Left cardiac atrium (tissue), 4 donors: ENCODE measurements at places on chromosomes 16 and 17.

DNA sequence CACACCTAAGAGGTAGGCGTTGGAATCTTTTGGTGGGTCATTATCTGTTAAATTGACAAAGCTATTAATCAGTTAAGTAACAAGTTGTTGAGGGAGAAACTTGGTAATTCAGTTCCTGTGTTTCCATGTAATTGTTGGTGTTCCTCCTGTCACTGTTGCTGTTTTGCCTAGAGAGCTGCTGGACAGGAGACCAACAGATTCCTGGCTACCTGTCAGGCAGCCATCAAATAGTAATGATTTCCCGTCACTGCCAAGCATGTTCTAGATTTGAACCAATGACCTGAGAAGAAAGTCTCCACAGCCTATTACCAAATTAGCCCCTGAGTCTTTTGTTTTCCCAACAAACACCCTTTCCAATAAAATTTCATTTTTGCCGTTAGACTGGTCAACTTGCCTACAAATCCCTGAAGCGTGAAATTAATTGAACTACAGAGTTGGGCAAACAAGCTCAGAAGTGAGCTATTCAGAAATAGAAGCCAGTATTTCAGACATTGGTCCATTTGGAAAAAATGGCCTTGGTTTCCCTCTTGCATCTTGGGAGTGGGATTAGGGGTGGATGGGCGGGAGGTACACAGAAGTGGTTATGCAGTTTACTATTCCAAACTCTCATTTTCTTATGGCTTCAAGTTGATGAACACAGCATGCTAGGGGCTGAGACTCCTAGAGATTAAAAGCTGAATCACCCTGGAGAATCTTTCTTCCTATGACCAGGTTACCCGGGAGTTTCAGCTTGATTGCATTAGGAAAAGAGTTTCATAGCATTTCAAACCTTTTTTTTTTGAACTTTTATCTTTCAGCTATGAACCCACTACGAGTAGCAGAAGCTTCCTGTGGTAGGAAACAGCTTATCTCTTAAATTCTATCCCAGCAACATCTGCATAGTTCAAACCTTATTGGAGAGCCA lies 262.8 kb upstream of the MAF start:
- no peak for DNase-seq

DNA sequence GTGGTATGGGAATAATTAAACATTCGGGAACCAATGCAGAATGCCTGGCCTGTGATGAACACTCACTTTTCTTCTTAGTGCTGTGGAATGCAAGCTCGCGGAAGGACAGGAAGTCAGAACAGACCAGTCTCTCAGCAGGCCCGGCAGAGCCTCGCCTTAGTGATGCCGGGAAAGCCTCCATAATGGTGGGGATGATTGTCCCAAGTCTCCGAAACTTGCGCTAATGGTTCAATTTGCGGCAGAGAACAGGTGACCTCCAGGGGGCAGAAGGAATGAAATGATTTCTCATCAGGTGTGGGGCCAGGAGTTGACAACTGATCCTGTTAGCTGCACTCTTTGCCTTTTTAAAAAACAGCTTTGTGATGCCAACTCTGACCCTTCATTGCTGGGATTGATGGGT lies 170.6 kb downstream of the GSG1L start:
- DNase-seq = no peak

- DNase-seq = no peak
These were observed 10.1 kb downstream of the GSE1 start for GRCh38 chr16:85623250-85623649.

GRCh38 chr17:75153780-75154194 lies 525 bp downstream of the JPT1 start:
- DNase-seq = no peak

DNA sequence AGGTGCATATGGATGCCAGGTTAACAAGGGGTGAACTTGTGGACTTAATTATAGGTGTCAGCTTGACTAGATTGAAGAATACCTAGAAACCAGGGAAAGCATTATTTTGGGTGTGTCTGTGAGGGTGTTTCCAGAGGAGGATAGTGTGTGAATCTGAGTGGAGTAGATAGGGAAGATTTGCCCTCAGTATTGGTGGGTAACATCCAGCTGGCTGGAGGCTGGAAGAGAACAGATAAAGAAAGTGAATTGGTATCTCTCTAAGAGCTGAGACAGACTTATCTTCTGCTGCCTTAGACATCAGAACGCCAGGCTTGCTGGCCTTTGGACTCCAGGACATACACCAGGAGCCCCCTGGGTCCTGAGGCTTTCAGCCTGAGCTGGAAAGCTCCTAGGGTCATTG lies 75.2 kb downstream of the CDRT15 start:
- DNase-seq = no peak

DNA sequence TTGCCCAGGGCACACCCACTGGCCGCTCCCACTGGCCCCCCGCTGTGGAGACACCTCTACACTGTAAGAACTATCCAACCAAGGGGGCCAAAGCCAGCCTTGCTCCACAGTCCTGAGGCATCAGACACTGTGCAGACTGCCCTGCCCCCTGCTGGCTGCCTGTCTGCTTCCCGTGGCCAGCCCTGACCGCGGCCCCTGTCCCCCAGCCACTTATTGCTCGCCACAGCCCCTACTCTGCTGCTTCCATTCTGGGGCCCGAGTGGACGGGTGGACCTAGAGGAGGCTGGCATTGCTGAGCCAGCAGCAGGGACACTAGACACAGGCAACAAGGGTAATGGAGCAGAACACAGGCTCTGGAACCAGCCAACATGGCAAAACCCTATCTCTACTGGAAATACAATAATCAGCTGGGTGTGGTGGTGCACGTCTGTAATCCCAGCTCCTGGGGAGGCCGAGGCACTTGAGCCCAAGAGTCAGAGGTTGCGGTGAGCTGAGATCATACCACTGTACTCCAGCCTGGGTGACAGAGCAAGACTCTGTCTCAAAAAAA lies 19.7 kb upstream of the LRRC37A3 start:
- DNase-seq = peak; percentile 55

- no peak for DNase-seq
These were observed 7.4 kb upstream of the PYDC1 start for GRCh38 chr16:31224092-31224955.

- DNase-seq = no peak
These were observed 3.1 kb upstream of the MRPS34 start for GRCh38 chr16:1775846-1776671.

- DNase-seq = no peak
These were observed 4.5 kb downstream of the CBX8 start for GRCh38 chr17:79792341-79792871.

DNA sequence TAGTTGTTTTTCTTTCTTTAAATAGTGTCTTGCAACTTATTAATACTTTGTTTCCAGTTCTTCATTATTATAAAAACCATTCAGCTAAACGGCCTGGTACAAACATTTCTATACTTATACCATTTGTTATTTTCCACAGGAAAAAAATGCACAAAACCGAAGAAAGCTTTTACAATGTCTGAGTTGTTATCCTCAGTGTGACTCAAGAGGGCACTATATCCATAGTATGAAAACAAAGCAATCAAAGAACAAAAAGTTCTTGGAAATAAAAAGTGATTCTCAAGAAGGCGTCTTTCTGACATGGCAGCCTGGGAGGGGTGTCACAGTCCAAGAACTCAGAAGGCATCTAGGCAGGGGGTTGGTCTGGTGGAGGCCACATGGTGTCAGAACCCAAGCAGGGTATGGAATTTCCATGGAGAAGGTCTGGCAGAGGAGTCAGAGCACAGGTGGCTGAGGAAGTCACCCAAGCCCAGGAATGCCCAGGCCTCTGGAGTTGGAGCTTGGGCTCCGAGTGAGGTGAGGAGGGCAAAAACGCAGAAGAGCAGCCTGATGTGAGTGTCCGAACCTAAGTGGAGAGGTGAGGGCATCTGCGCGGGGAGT lies 70.9 kb upstream of the ATP2A3 start:
- DNase-seq = no peak

DNA sequence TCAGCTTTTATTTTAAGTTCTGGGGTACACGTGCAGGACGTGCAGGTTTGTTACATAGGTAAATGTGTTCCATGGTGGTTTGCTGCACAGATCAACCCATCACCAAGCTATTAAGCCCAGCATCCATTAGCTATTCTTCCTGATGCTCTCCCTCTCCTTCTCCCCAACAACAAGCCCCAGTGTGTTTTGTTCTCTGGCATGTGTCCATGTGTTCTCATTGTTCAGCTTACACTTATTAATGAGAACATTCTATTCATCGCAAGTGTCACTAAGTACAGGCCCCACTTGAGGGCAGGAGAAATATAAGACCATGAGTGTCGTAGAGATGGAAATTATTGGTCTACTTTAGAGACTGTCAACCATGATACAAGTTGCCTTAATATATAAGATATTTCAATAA lies 615.1 kb downstream of the CDH8 start:
- no peak for DNase-seq

GRCh38 chr17:1390432-1391367 lies 9.3 kb downstream of the YWHAE start:
- no peak for DNase-seq

DNA sequence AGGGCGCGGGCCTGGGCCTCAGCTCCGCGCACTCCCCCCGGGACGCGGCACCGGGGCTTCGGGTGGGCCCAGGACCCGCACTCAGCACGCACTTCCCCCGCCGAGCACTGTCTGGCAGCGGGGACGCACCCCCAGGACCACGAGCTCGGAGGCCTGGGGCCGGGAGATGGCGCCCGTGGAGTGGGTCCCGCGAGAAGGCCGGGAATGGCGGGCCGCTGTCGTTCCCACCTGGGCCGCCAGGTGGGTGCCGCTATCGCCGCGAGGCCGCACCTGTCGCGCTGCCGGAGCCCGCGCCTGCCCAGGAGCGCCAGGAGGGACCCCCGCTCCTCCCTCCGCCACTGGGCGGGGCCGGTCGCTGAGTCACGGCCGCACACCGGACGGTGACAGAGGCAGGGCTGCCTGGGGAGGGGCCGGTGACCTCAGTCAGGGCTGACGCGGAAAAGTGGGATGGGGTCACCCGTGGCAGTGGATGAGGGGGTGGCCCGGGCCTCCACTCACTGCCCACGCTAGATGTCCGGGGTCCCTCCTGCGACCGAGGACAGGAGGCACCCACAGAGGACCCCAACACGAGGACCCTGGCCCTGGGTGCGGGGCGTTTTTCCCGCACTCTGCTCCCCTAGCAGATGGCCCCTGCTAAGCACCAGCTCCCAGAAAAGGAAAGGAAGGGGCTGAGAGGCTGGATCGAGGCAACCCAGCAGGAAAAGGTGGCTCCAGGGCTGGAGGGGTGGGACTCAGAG lies 6.9 kb upstream of the ACTG1 start:
- peak; percentile 45 for DNase-seq

DNA sequence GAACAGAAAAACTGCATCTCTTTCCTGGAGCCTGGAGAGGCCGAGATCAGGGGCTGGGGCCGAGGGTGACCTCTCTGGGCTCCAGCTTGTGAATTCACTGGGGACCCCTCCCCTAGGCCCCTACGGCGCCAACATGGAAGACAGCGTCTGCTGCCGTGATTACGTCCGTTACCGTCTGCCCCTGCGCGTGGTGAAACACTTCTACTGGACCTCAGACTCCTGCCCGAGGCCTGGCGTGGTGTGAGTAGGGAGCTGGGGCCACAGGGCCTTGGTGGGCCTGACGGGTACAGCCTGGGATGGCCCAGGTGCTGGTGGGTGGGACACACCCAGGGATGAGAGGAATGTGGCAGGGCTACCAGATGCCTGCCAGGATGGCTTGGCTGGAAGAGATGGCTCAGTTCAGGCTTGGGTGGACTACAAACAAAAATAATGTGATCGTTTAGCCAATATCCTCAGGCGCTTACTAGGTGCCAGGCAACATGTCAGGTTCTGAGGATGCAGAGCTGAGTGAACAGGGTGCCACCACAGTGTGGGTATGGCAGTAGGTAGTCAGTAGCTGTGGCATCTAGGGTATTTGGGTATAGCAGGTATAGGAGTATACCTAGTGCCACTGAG lies 1.8 kb downstream of the CCL22 start:
- DNase-seq = no peak

DNA sequence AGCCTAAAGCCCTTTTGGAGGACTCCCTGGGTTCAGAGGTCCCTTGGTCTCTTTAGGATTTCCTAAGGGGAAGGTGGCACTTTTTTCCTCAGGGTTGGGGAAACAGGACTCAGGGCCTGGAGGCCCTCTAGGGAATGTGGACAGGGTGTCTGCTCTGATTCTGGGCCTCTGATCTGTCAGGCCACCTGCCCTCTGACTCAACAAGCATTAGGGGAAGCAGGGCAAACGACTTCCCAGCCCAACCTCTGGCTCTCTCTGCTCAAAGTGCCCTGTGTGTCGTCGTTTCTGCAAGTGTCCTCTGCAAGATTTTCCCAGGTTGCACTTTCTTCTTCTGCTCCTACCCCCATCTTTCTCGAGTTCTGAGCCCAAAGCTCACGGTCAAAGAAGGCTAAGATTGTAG lies 6.6 kb upstream of the IGFBP4 start:
- no peak for DNase-seq

DNA sequence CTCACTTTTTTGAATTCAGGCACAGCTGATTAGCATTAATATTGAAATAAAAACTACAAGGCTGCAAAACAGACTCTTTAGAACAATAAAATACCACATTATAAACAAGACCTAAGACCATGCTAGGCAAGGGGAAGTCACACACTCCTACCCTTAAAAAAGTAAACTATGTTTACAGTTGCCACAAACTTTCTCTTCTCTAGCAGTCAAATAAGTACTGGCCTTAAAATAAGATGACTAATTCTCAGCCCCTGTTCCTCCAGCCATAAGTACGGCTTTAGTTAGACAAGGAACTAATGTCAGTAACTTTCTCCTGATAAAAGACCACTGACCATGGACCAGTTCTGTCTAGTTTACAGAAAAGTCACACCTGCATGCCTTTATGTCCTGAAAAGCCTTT lies 19.5 kb upstream of the CPHXL start:
- DNase-seq = no peak

GRCh38 chr17:47649972-47650524 lies 329 bp downstream of the KPNB1 start:
- no peak for DNase-seq

GRCh38 chr17:9169116-9169515 lies 147.8 kb downstream of the NTN1 start:
- no peak for DNase-seq

- DNase-seq = no peak
These were observed 567 bp downstream of the TMEM97 start for GRCh38 chr17:28319598-28319935.

GRCh38 chr17:77208856-77209255 lies 68.1 kb downstream of the SEC14L1 start:
- DNase-seq = no peak

GRCh38 chr16:85253084-85253941 lies 141.0 kb upstream of the CIBAR2 start:
- peak; percentile 53 for DNase-seq
